ENCODE measurements at places on chromosomes 1 and 21.

DNA sequence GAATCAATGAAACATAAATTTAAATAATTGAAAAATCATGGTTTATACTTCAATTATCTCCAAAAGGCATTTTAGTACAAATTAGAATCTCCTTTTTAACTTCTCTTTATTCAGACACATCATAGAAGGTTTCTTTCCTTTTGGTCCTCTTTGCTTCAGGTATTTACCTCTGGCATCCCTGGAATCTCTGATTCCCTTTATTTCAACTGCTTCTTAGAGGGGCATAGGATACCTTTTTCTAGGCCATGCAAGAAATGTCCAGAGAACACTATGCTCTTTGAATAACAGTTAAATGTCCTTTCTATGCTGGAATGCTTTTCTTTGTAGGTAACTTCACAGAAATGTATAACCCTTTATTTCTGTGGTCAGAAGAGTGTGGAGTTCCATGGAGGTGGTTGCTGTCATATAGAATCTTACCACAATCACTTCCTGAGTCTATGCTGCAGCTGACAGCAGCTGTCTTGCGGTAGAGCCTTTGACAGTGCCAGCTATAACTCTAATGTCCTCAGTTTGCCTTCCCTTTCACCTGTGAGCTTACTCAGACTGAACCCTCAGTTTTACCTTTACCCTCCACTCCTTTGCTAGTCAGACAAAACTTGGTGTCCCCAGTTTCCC lies 8.6 kb downstream of the LAMC2 start:
- no peak for DNase-seq

GRCh38 chr1:102742426-102742825 lies 365.9 kb downstream of the COL11A1 start:
- DNase-seq, result no peak

- no peak for DNase-seq
These were observed 546.7 kb downstream of the PTPRU start for GRCh38 chr1:29782846-29783507.

DNA sequence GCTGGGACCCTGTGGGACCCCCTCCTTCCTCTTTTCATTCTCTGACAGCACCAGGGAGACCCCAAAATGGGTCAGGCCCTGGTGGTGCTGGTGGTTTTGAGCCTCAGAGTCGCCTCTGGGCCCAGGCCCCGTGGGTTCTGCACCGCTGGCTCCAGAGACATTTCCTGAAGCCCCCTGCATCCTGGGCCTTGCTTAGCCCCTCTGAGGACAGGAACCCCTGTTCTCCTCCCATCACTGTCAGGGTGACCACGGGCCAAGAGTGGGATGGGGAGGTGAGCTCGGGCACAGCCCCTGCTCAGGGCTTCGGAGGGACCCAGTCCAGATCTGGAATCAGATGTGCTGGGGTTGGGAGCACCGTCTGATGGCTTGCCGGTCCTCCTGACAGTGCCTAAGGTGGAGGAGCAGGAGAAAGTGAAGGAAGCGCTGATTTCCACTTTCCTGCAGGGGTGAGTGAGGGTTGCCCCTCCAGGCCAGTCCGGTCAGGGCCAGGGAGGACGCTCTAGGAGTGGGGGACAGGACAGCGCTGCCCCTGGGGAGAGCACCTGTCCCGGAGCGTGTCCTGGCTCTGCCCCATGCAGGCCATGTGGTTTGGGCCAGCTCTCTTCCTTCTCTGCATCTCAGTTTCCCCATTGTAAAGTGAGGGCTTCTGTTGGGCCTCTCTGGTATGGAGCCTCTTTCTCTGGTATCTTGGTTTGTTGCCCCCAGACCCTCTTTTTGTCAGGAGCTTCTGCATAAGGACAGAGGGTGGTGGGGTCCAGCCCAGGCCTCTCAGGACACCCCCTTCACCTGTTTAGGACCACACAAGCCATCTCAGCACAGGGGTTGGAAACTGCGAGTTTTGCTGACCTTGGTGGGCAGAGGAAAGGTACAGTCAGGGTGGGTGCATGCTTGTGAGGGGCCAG lies 71.0 kb downstream of the TRIM11 start:
- no peak for DNase-seq

GRCh38 chr1:24906760-24907490 lies 23.2 kb downstream of the RUNX3 start:
- DNase-seq, result no peak

GRCh38 chr21:25827513-25827912 lies 92.7 kb downstream of the GABPA start:
- DNase-seq, result no peak

GRCh38 chr1:205593532-205593931 lies 38.3 kb downstream of the ELK4 start:
- DNase-seq, result no peak

- no peak for DNase-seq
These were observed 30.5 kb upstream of the IFI16 start for GRCh38 chr1:158979229-158979628.

GRCh38 chr1:205245096-205245495 lies 17.4 kb downstream of the TMCC2 start:
- no peak for DNase-seq

DNA sequence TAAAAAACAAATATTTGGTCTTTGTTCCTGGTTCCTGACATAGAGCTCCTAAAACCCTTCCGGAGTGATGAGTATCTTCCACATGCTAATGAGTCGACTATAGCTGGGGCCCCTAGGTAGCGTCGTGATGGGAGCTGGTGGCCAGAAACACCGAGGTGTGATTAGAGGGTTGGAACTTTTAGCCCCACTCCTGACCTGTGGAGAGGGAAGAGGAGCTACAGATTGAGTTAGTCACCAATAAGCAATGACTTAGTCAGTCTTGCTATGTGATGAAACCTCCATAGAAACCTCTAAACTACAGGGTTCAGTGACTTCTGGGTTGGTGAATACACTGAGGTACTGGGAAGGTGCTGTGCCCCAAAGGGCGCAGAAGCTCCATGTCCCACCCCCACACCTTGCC lies 30.1 kb upstream of the PLD5 start:
- no peak for DNase-seq

DNA sequence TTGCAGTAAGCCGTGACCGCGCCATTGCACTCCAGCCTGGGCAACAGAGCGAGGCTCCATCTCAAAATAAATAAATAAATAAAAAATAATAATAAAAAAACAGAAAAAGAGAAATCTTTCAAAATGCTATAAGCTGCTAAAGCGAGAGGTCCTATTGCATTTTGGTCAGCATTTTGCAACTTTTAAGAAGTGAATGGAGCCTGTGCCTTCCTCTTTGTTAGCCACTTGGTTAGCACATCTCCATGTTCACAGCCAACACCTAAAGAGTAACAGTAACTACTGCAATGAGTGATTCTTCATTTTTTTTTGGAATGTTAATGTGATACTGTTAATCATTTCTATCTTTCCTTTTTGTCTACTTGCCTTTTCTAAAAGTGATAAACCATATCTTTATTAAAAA lies 80.6 kb downstream of the ERG start:
- DNase-seq, result no peak

GRCh38 chr21:29667651-29668050 lies 272.1 kb downstream of the GRIK1 start:
- no peak for DNase-seq

DNA sequence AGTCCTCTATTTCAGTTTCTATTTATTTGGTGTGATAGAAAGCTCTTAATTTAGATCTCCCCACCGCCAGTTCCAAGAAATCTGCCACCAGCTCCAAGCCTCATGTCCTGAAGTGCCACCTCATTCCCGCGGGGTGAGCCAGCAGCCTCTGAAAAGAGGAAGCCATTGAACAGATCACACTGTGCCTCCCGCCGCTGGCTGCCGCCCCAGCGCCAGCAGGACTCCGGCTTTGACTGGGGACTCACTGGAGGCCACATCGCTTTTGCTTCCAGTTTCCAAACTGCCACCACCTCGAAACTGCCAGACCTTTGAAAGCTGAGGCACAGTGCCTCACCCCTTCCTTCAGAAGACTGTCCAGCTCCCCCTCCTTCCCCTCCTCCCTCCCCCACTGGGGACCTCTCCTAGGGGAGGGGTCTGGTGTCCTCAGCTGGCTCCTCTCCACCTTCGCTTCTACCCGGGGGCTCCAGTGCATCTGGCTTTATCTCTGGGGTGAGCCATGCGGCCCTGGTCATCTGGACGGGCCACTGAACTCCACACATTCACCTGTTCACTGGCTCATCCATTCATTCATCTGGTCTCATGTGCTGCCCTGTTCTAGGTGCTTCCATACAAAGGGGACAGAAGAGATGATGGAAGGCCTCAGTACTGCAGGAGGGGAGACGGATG lies 58.9 kb downstream of the VPS26C start:
- no peak for DNase-seq

Data from T47D (cell line).